ENCODE measurements at places on chromosomes 5 and 9.

- DNase-seq = no peak
Observed at GRCh38 chr5:160061770-160062169, 52.8 kb downstream of the TTC1 start.

DNA sequence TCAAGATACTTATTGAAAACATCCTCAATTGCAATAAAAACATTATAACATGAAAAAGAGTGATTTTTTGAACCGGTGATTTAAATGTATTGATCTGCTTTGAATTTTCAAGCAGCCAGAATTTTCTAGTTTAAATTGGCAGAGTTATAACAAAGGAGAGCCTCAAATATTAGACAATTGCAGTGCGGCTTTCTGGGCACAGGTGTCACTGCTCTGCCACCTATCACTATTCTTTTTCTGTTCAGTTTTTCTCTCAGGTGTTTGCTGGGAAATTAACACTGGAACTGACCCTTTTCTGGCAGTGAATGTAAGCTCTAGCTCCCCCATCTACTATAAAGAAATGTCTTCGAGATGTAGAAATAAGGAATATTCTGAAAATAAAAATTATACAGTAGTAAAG, 23.0 kb downstream of the ZBED3 start:
- DNase-seq = no peak

DNA sequence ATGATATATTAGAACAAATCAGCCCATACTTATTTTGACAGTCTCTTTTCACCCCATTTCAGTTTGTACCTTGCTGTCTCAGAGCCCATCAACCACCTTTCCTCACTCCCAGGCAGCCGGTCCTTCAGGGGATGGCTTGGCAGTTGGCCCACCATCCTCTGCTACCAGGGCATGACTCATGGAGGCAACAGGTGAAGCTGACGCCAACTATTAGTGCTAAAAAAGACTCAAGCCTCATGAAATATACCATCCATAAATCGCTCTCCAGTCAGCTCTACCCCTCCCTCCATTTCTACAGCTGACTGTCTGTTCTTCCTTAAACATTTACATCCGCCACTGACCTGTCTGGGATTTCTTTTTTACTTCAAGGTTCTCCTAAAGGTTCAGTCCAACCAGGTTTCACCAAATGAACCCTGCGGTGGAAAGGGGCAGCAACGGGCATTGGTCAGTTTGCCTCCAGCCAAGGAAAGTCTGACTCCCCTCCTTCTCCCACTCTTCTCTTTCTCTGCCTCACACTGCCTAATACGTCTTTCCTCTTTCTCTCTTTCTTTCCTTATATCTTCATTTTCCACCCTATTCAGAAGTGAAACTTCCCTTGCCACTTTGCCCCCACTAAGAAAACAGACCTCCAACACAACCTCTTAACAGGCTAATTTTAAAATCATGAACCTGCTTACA, 439.1 kb downstream of the RAB3C start:
- peak; percentile 25 for DNase-seq

GRCh38 chr5:157491471-157491995, 31.5 kb downstream of the NIPAL4 start:
- no peak for DNase-seq

- peak; percentile 2 for DNase-seq
Observed at GRCh38 chr5:178994580-178995340, at the start of gene GRM6. Gene GRM6 (minus strand): TSS chr5:178995320. CDS start chr5:178994944, 376 bp downstream.

DNA sequence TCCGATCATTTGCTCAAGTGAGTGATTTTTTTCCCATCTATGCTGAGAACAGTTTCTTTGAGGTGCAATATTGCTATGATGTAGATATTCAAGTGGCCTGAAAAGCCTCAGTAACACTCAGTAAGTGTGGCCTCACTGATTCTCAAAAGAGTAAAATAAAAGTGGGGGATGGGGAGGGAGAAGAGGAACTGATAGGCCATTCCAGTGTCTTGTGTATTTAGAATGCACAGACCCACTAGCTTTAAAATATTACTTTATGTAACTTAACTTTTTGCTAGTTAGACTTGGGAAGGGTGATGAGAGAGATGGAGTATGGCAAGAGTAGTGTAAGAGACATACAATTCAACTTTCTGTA, 79.5 kb upstream of the ZNF608 start:
- no peak for DNase-seq

GRCh38 chr9:88388886-88389605, 802 bp downstream of the SPIN1 start:
- peak; percentile 62 for DNase-seq

DNA sequence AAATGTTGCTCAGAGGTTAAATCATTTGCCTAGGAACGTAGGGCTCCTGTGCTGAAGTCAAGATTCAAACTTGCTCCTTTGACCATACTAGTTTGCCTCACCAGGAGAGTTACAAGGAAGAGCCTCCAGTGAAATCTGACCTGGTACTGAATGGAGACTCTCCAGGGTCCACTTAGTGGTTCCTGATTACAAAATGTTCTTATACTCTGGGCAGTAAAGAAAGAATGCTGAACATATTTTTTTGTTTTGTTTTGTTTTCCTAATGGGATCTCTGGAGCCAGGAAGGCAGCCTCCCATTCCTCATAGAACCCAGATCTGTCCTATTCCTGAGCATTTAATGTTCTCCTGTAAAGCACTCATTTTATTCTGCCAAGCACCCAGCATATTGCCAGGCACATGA, 256.5 kb upstream of the CLINT1 start:
- DNase-seq = no peak

Measured in HEK293T (cell line).